ENCODE measurements at places on chromosomes 3 and 15.

- no peak for DNase-seq
Observed at GRCh38 chr15:78715930-78716329, 74.9 kb upstream of the CHRNB4 start.

DNA sequence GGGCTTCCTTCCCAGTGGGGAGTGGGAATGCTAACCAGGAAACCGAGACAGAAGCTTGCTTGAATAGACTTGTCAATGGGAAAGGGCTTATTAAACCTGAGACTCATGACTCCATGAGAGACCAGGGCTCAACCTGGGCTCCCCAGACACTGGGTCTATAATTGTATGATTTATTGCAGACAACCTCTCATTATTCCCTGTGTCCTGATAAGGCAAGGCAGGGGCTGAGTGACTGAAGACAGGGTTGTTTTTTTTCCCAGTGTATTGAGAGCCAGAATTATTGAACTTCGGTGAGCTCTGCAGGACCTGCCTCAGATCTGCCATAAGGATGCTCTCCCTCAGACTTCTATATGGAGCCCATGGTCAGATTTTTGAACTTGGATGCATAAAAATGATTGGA lies 79.5 kb upstream of the KLHL25 start:
- no peak for DNase-seq

GRCh38 chr3:131053043-131053859 lies 26.6 kb downstream of the NEK11 start:
- DNase-seq, result no peak

GRCh38 chr3:115321400-115321805 lies 174.3 kb upstream of the ZBTB20 start:
- DNase-seq, result no peak

- no peak for DNase-seq
Observed at GRCh38 chr15:57017024-57017423, 98.6 kb downstream of the TCF12 start.

DNA sequence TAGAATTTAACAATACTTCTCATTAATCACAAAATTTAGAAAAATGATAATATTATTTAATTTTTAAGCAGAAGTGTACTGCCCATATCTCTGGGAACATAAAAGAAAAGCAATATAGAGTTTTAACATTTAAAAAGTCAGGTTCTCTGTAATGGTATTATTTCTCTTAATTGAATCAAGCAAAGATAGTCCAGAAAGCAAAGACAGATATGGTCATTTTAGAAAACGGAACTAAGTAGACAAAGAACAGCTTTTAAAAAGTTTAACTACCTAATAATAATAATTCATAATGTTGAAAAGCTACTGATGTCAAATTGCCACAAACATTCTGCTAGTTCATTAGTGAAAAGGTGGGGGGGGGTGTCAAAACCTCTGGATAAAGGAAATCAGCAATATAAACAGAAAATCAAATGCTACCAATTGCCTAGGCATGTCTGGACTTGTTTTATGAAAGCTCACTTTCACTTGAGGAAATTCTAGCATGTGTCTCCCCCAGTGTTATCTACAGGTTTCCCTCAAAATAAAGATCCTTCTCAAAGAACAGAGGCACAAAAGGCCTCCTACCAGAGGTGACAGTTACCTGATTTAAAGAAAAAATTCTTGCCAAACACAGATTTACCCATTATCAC lies 1.7 kb downstream of the ZMAT3 start:
- DNase-seq, result no peak

DNA sequence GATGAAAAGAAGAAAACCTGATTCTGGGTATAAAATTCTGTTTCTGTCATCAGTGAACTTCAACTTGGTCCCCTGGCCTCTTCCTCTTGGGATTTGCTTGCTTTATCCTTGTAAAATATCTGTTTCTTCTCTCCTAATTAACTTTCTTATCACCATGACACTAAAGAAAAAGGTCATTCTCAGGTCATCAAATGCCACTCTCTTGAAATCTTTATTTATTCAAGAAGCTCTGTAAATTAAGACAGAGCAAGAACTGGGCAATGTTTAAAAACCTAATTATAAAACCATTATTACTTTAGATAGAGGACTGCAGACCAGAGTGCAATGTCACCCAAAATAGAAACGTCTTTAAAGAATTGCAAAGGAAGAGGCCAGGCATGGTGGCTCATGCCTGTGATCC lies 6.0 kb upstream of the LIPC start:
- no peak for DNase-seq

DNA sequence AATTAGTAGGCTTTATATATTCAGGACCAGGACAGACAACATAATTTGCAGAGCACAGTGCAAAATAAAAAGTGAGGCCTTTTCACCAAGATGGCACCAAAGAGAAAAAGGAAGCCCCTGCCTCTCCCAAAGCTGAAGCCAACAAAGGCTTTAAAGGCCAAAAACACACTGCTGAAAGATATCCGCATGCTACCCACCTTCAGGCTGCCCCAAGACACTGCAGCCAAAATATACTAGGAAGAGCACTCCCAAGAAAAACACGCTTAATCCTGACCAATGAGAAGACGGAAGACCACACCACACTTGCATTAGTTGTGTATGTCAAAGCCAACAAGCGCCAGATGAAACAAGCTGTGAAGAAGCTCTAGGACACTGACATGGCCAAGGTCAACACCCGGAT lies 38.0 kb downstream of the PIK3CB start:
- no peak for DNase-seq

- DNase-seq, result no peak
Observed at GRCh38 chr15:75659928-75660645, 12.4 kb downstream of the SNX33 start.

DNA sequence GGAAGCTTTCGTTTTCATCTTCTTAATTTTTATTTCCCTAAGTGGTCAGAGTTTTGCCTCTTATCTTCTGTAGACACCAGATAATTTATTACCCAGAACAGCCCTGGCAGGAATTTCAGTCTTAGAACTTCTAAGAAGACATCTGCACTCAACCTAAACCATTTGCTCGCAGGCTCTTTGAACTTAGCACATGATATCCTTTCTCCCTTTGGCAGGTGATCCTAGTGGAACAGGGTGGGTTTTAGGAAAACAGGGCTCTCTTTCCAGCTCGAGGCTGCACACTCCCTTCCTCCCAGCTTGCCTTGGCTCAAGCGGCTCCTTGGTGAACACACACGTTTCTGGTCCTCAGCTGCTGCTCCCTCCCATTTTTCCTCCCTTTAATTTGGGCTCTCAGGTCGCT lies 116.5 kb downstream of the THSD4 start:
- DNase-seq, result no peak

- no peak for DNase-seq
Observed at GRCh38 chr3:30167541-30168011, 438.8 kb upstream of the TGFBR2 start.

Measured in activated CD4-positive, alpha-beta T cell treated with anti-CD3 and anti-CD28 coated beads for 24 hours (primary cell).